NCI-H460 (cell line): ENCODE measurements at places on chromosomes 16 and 17. TPM values are rescaled to one million over a fixed set of nuclear protein-coding genes. Genes with fewer than 3 reads are reported as not detected.

Gene FOXN1
- 0.17 TPM in 1 of 2 replicates, not detected in the other for total RNA-seq

Gene LRRC36
- total RNA-seq = not detected in 2 replicates

Gene PNMT
- not detected in 2 replicates for total RNA-seq

DNA sequence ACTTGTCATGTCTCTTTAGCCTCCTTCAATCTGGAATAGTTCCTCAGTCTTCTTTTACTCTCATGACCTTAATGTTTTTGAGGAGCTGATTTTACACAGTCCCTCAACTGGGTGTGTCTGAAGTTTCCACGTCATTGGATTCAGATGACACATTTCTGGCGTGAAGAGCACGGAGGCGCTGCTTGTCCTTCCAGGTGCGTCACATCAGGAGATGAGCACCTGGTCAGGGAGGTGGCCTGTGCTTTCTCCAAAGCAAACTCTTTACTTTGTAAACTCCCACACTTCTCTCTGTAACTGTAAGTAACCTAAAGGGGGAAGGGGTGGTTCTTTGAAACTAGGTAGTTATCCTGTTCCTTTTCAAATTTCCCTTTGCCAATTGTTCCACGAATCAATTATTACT, 52.5 kb upstream of the MNT start:
- peak; percentile 16 for DNase-seq

DNA sequence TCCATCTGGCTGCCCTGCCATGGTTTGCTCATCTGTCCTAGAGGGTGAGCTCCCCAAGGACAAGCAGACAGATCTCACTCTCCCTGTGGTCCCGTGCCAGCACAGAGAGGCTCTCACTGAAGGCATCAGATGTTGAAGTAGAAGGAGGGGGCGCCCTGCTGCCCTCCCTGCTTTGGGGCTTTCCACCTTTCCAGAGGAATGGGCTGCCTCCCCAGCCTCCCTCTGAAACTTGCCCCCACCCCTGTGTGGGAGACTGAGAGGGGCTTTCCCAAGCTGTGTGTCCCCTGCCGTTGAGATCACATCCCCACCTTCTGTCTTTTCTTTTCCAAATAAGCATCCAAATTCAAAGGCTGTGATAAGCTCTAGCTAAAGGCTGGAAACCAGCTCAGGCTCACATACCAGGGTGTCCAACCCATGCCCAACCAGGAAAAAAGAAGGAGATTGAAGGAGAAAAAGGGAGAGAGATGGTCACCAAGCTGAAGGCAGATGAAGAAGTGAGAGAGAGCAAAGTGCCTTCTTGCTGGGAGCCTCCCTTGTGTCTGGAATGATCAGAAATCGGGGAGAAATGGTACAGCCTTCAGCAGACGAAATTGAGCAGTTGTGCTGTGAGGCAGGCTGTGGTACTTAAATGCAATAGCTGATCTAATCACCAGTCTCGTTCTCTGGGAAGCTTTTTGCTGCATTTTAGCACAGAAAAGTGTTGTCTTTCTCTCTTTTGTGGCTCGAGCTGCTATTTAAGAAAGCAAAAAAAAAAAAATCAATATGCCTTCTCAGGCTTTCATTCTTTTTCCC, 145.9 kb upstream of the LHX1 start:
- DNase-seq = no peak

GRCh38 chr16:54447576-54448440, 161.2 kb upstream of the IRX3 start:
- peak; percentile 37 for DNase-seq

DNA sequence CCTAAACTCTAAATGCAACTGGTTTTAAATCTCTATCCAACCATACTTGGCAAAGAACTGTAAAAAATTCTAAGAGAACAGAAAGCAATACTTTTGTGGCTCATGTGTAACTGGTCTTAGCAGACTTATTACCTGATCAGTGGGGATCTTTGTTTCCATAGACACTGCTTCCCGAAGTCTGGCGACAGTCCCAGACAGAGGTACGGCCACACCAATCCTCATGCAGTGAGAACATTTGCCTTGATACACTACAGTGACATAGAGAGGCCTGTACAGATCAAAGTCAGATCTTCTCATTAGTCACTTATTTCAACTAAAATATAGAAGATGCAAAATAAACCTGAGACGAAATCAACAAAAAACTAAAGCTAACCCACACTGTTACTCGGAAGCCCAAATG, 43.9 kb downstream of the USP31 start:
- DNase-seq = no peak
